ENCODE measurements at places on chromosomes 3 and 15.

DNA sequence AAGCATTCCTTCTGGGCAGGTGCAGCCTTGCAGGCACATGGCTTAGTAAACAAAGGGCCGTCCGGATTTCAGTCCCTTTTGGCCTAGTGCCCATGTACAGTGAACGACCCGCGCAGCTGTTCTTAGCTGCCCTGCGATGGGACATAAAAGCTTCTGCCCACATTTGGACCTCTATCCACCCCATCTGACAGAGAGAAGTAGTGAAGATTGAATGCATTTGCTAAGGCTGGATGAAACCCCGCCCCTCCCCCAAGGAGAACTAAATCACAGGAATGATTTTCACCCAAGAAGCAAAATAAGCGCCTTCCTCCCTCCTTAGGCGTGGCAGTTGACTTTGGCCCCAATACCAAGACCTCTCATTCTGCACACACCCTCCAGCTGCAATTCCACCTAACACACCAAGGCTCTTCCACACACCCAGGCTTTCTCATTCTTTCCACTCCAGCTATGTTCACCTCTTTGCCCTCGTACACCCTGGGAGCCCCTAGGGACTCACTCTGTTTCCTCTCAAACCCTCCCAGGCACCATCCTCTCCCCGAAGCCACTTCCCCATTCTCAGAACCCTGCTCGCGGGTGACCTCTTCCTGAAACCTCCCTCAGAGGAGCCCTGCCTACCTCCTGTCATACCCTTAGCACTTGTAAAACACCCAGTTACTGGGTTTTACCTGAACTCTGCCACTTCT lies 14.1 kb upstream of the HRH1 start:
- peak; percentile 62 for DNase-seq

GRCh38 chr3:40215015-40215414 lies 94.5 kb upstream of the EIF1B start:
- no peak for DNase-seq

DNA sequence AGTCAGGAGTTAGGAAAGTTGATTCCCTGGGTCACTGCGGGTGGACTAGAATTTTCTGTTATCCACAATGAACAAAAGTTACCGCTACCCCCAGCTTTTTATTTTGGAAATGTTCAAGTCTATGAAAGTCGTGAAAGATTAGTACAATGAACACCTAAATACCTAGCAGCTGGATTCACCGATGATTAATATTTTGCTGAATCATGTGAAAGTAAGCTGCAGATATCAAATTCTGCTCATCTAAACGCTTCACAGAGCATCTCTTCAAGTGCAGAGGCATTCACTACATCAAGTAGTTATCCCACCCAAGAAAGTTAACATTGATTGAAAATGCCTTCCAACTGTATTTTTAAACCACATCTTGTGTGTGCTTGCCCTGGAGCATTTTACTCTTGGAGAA lies 729.0 kb upstream of the NR2F2 start:
- no peak for DNase-seq

GRCh38 chr3:98630416-98630815 lies 37.0 kb upstream of the CPOX start:
- no peak for DNase-seq

DNA sequence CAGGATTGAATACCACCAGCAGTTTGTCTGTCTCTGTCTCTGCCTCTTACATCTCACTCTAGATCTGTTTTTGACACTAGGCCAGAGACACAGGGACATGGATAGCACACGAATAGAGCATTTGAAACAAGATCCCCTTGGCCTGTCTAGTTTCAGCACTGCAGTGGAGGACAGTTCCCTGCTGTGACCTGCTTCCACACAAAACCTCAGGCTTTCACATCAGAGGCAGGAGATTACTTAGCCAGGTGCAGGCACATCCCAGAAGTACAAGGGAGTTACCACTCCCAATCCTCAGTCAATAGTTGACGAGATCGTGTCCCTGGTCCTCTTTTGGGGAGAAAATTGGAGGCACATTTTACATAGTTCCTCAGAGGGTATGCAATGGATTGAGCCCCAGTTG lies 34.0 kb upstream of the CCK start:
- DNase-seq = no peak

DNA sequence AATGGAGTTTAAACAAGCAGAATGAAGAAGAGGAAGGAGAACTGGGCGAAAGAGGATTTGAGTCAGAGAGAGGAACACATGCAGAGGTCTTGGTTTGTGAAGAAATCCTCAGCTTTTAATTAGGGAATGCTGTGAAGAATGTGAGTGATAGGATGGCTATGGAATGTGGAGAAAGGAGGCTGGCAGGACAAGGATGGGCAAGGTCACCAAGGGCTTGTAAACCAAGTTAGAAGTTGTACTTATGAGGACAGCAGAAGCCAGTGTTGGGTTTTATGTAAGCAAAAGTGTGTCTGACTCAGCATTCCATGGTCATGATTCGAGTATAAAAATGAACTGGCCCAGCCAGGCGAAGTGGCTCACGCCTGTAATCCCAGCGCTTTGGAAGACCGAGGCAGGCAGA lies 60.0 kb upstream of the IL12A start:
- DNase-seq = no peak

- no peak for DNase-seq
Observed at GRCh38 chr3:119194237-119195150, 21.1 kb downstream of the UPK1B start.

DNA sequence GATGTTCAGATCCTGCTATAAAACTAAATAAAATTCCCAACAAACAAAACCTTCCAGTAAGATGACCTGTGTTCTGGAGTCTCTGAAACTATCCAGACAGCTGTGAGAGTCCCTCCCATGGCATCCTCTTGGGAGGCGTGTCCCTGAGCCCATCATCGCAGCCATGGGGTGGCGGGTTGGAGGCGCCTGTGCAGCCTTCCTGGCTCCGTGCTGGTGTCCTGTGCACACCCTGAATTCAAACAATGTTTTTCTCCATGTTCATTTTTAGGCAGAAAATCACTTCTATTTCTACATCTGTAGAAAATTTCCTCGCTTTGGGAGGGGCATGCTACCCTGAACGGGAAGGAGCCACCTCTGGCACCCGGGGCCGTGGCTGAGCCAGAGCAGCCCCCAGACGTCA lies 19.4 kb upstream of the OCA2 start:
- DNase-seq = no peak

Measured in lower lobe of right lung (tissue), 2 donors.